ENCODE measurements at places on chromosomes 16 and 17.

DNA sequence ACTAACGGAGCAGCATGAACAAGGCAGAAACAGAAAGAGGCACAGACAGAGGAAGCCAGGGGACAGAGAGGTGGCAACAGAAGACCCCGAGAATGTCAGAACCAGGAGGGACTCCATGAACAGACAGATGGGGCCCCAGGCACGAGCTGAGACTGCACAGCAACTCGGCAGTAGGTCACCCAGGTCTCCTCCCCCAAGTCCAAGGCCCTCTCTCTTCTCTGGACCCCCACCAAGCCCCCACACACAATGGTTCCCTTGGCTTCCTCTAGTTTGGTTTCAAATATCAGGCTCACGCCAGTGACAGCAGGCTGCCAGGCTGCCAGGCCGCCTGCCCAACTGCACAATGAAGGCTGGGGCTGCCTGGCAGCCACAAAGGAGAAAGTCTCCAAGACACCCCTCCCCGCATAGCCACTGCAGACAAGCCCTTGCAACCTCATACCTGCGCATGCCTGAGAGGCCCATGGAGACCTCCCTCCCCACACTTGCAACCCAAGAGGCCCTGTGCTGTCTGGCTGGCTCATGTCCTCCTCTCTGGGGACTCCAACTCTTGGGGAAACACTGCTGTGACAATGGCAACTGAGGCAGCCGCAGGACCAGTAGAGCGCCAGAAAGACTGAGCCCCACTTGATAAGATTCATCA lies 54.8 kb downstream of the PIMREG start:
- no peak for DNase-seq

DNA sequence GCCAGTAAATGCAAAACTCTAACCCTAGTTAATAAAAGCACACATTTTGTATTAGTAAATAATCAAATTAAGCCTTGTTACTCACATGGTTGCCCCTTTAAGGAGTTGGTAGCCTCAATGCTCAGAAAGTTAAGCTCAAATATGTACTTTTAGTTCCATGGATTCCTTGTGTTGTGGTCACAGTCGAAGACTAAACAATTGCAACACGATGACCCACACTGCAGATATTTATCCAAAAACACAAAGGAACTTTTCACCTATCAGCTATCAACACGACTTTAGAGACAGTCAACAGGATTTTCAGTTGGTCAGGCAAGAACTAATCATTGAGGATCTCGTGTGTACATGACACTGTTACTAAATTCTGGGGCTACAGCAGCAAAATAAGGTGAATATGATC lies 47.4 kb upstream of the NUDT7 start:
- no peak for DNase-seq

- no peak for DNase-seq
Measured at GRCh38 chr16:16004314-16004749, 54.9 kb downstream of the ABCC1 start.

DNA sequence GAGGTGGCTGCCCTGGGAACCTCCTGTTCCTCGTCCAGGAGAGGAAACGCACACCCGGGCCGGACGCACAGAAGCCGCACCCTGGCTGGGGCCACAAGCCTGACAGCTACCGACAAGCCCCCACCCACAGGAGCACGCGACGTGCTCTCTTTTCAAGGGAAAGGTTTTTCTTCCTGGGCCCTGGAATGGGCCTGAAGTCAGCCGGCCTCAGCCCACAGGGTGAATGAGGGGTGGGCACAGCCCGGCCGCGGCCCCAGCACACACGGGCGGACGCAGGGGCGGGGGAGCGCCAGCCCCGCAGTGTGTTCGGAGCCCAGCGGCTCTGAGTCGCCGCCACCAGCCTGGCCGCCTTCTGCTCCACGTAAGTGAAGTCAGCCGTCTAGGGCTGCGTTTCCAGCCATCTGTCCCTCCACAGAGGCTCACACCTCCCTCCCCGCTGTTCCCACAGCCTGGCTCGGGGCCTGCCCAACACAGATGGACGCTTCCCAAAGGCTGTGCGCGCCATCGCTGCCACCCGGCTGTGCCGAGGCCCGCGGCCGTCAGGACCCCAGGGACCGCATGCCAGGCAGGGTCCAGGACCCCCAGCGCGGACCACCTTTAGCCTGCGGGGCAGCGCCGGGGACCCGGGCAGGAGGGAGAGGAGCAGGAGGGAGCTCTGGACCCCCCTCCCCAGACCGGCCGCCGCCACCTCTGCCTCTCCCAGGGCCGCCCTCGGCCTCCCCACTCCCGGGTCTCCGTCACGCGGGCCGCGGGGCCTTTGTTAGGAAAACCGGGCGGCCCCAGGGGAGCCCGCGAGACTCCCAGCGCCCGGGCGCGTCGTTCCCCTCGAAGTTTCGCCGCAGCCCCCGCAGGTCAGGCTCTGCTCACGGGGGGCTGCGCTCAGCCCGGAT lies 36.8 kb downstream of the CBFA2T3 start:
- no peak for DNase-seq

GRCh38 chr17:65362826-65363225 lies 198.6 kb downstream of the AXIN2 start:
- DNase-seq, result no peak

- DNase-seq, result no peak
Measured at GRCh38 chr17:32016231-32016630, 9.0 kb downstream of the LRRC37B start.

DNA sequence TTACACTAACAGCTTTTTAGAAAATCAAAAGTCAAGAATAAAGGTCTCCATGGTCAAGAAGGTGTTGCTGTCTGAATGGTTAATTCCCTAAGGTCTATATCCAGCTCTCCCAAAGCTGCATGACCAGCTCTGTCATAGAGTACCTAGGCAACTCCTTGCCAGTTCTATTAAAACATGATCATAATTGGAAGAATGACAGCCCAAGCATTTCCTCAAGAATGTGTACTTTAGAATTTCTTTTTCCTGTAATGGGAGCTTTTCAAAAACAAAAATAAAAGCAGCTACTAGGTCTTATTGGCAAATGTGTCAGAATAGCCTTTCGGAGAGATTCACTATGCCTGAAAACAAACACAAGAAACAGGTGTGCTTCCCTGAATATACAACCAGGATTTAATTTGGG lies 7.9 kb downstream of the SPOP start:
- DNase-seq, result no peak

DNA sequence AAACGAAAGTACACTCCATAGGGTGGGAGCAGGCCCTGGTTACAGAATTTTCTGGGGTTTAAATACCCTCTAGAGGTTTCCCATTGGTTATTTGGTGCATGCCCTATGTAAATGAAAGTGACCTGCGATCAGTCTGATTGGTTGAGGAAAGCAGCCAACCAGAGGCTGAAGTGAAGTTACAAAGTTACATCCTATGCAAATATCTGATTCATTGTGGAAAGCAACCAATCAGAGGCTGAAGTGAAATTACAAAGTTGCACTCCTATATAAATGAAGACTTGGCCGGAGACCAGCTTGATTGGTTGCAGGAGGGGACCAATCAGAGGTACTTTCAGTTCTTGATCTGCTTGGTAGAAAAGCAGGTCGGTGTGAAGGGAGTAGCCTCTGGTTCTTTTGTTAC lies 24.4 kb downstream of the NAA60 start:
- no peak for DNase-seq

- DNase-seq, result no peak
Measured at GRCh38 chr16:58027916-58028455, 2.4 kb downstream of the MMP15 start.

DNA sequence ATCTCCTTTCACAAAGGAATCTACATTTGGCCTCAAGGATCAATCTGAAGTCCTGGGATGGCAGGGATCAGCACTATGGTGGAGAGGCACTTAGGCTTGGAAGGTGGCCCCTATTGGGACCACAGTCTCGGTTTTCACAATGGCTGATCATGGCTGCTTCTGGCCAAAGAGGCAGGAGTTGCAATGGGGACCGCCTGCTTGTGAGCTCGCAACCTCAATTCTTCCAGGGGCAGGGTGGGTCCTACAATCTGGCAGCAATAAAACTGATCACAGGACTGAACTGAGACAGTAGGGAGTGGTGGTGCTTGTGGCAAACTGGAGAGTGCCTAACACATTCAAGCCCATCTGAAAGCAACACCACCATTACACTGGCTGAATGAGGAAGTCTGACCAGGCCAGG lies 83.1 kb downstream of the NETO2 start:
- no peak for DNase-seq

DNA sequence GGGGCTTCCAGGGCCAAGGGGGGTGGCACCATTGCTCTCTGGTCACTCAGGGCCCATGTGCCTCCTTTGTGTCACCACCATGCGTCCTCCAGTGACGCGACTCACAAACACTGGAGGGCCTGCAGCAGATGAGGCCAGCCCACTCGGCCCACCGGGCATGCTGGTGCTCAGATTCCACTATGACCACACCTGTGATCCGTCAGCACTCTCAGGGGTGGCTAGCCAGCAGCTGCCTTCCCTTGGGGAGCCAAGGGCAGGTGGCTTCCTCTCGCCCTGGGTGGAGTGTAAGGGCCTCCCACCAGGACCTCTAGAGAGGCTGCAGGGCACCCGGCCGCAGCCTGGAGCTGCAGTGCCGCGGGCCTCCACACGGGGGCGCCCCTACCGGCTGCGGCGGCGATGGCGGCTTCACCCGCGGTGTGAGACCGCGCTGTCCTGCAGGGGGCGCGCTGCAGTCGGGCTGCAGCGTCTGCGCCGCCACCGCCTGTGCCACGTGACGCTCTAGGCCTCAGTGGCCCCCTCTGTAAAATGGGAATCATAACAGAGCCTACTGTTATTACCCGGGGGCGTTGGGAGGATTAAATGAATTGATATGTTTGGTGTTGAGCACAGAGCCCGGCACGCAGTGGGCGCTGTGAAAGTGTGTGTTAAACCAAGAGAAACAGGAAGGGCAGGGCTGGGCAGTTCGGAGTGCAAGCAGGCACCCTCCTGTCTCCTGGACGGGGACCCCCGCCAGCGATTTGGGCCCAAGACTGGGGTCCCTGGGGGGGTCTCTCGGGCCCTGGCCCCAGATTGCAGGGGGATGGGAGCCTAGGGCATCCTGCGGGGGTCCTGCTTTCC lies 192.4 kb upstream of the GSE1 start:
- no peak for DNase-seq

DNA sequence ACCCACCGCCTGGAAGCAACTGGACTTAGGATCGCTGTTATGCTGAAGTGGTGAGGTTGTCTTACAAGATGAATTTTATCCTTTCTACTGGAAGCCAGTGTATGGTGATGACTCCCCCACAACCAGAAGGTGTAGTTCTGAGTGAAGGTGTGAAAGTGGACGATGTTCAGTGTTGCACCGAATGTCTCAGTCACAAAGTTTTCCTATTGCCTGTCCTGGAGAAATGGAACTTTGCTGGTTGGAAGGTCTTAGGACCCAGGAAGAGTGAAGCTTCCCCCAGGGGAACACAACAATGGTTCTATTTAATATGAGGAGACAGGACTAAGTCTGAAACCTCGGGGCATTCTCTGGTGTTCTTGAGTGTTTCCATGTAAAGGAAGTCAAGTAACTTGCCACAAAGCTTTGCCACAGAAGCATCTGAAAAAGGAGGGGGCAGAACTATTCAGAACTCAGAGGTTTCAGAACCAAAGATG lies 44.2 kb downstream of the USP22 start:
- no peak for DNase-seq

DNA sequence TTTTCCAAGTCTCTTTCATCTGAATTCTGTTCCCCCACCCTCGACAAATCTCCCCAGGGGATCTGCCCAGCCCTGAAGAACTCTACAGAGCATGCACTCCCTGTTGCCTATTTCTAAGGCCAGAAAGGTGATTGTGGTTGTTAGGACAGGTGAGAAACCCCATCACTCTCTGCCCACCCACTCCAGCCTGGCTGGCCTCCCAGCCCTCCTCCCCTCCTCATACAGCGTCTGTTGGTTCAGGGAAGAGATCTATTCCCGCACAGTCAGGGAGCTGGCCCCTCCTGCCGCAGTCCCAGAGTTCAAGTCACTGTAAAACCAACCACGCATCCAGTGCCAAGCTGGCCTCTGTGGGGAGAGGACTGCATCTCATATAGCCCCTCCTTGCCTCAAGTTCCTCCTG lies 98.7 kb downstream of the KCNJ12 start:
- no peak for DNase-seq

DNA sequence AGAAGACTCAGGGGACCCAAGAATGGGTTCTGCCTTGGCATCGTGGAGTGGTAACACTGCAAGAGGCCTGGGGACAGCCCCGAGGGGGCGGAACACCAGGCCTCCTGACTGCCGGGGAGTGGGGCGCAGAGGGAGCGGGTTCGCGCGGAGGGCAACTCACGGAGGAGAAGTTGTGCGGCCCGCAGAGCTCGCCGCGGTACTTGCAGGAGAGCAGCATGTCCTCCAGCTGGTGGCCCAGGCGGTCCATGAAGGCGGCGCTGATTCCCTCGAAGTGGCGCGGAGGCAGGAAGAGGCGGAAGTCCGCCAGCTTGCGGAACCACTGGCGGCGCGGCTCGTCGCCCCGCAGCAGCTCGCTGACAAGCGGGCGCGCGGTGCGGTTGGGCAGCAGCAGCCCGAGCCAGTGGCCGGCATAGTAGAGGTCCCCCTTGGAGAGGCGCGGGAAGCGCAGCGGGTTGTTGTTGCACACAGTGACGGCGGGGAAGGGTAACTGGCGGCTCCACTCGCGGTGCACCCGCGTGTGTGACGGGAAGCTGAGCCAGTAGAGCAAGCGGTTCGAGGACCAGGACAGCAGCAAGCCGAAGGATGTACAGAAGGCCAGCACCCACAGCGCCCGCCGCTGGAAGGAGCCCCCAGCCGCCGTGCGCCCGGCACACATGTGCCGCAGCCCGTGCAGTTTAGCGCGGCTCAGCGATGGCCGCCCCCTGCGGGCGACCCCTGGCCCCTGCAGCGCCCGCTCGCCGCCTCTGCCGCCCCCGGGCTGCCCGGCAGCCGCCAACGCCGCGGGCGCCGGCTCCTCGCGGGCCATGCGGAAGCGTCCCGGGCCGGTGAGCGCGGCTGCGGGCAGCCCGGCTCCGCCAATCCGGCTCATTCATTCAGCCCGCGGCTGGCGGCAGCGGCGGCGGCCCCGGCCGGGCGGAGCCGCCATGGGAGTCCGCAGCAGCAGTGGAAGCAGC lies 1.6 kb downstream of the ASIC2 start:
- DNase-seq, result no peak

- no peak for DNase-seq
Measured at GRCh38 chr17:37820313-37820994, 75.6 kb upstream of the HNF1B start.

GRCh38 chr17:74541176-74542111 lies 4.5 kb downstream of the CD300C start:
- no peak for DNase-seq

- no peak for DNase-seq
Measured at GRCh38 chr17:33908363-33909064, 346.6 kb upstream of the CCL2 start.

DNA sequence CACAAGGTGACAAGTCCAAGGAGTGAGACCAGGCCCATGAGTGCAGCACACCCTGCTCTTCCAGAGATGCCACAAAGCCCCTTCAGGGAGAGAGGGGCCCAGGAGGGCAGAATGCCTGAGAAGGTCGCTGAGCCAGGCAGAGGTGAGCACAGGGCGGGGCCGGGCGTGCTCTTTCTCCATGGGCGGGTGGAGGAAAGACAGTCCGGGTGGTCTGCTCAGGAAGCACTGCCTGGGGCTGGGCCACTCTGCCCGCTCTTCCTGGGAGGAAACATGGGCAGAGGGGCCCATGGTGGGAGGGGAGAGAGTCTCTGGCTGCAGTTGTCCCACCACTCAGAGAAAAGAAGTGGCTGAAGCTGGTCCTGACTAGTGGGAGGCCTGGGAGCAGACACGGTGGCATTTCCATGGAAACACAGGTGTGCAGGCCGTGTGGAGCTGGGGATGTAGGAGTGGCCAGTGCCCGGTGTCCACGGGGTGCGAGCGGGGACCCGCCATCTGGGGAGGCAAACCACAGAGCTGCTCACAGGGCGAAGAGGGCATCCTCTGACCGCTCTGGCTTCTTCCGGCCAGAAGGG lies 10.4 kb upstream of the SREBF1 start:
- no peak for DNase-seq

- DNase-seq, result no peak
Measured at GRCh38 chr17:7080456-7081041, 498 bp upstream of the CLEC10A start.

GRCh38 chr16:85514598-85515318 lies 98.4 kb upstream of the GSE1 start:
- DNase-seq, result no peak
